Forelimb muscle (tissue), 1 donor: ENCODE measurements at places on chromosomes 1 and 21. TPM values are rescaled to one million over a fixed set of nuclear protein-coding genes. Genes with fewer than 3 reads are reported as not detected.

- no peak for DNase-seq
Measured at GRCh38 chr1:94279462-94279861, 42.1 kb upstream of the ARHGAP29 start.

GRCh38 chr1:117044217-117044616, 15.9 kb upstream of the TTF2 start:
- no peak for DNase-seq

TACSTD2 gene
- polyA plus RNA-seq: 0.14 TPM

DNA sequence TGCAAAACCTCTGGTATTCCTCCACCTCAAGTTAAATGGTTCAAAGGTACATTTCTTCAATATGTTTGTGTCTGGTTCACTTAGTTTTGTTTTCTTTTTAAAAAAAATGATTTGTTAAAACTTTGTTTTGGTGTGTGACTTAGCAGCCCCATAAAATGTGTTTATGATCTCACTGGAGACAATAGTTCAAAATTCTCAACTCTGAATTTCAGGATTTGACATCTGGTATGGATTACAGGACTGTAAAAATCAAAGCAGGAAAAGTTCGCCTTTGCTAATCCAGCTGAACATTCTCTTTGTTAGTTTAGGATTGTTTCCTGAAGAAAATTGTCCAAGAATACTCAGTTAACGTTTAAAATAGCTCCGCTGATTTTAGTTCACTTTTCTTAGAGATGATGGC, 231.7 kb downstream of the HMCN1 start:
- DNase-seq: peak; percentile 53

DNA sequence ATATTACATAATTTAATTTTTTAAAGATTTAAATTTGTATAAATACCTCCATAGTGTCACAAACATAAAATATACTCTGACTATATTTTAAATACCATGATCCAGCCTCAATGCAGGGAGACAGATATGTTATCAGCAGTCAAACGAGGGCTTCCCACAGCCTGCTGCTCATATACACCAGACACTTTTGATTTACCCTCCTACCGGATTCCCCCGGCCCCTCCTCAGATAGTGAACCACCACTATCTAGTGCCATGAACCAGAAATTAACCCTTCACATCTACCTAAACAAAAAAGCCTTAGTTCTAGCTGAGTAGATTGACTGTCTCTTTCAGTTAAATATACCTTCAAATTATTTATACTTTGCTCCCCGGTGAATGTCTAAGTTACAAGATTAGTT, 52.4 kb upstream of the C1orf53 start:
- DNase-seq: no peak

TGFB2 gene
- polyA plus RNA-seq: 66.7 TPM

GRCh38 chr1:155277902-155278688, 832 bp downstream of the HCN3 start:
- no peak for DNase-seq

GRCh38 chr1:107842241-107842640, 122.7 kb downstream of the VAV3 start:
- no peak for DNase-seq

DNA sequence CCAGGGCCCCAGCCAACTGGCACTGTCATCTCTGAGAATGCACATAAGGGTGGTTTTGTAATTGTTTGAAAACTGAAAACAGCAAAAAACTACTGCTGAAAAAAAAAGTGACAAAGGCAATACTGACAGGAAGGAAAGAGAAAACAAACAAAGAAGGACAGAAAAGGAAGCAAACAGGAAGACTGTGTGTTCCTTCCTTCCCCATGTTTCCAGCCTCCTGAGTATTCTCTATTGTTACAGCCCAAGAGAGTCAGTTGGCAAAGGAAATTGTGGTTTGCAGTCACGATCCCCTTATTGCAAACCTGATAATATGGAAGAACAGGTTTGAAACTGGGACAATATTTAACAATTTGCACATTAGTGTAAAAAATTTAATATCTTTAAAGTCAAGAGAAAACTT, 1177.6 kb downstream of the PLA2G4A start:
- DNase-seq: no peak

SERPINC1 gene
- 0.16 TPM for polyA plus RNA-seq

RAD54L gene
- 5.5 TPM for polyA plus RNA-seq

SMIM11 gene
- 1.7 TPM for polyA plus RNA-seq
